Activated CD4-positive, alpha-beta T cell treated with anti-CD3 and anti-CD28 coated beads for 48 hours (primary cell): ENCODE measurements at places on chromosomes 5 and 9.

GRCh38 chr9:3436629-3437420 is 89.0 kb downstream of the RFX3 start:
- no peak for DNase-seq

DNA sequence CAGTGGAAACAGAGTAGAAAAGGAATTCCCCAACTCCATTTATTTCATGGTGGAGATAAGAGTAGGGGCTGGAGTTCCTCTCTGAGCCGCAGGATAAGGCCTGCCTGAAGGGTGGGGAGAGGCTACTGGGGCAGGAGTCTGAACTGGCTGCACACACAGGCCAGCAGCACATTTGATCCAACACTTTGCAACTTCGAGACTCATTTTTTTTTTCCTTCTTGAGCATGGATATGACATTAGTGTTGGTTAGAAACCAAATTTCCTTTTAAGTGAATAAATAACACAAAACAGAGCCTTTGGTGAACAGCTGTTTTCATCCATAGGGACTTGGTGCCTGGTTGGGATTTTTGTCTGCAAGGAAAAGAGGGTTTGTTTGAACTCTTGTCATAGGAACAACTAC is 76.6 kb downstream of the RALGPS1 start:
- DNase-seq, result no peak

DNA sequence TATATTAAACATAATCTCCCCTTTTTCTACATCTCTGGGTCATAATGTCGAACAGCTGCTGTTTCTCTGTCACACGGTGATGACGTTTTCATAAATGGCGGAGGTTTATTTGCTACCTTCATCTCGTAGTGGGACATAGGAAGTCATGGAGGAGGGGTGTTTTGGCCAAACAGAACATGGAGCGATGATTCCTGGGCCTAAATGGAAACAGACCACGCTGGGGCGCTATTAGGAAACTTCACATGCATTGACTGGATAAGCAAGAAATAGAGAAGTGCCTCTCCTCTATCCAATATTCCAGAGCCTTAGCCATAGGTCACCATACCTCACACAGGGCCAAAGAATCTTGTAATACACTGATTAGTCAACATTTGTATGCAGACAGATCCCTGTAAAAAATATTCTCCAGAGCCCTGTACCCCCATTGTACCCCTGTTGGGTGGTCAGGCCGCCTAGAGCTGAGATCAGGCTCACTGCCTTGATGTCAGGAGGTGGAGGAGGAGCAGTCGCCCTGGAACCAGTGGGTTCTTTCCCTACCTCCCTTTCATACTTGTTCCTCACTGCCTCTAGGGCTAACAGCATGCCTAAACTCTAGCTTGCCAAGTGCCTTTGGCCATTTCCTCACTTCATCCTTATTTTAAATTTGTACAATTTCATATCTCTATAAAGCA is 77.8 kb upstream of the SPIN1 start:
- no peak for DNase-seq

DNA sequence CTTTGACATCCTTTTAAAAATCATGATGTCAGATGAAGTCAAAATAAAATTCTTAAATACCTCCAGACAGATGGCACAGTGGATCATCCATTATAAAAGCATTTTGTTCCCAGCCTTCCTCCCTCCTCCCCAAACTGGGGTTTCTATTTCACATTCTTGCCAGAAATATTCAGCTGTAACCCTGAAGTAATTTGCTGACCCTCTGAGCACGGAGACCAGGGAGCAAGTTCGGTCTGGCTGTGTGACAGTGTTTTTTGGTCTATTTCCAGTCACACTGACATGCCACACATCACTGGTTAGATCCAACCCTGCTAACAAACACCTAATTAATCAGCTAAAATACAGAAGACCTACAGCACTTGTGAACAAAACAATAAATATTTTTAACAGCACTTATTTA is 126.2 kb upstream of the DMRT1 start:
- no peak for DNase-seq

DNA sequence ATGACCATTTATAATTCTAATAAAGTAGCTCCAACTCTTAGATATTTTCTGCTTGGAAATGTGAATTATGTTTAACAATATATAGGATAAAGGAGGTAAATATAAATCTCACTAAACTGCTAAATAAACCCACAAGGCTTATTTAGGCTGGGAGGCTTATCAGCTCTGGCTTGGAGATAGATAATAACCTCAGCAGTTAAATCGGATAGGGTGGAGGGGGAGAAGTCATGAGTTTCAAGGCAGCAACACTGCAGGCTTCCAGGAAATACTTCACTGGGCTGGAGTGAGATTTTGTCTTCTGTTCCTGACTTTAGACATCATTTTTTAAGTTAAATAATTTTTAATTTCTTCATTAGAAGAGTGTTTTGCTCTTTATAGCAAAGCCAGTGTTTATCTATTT is 80.0 kb upstream of the ITGA2 start:
- DNase-seq, result no peak

GRCh38 chr9:97788763-97789663 is 64.0 kb upstream of the FOXE1 start:
- DNase-seq, result no peak

GRCh38 chr5:67426961-67427849 is 230.6 kb upstream of the CD180 start:
- no peak for DNase-seq

GRCh38 chr5:77083088-77083487 is 4.0 kb downstream of the ZBED3 start:
- DNase-seq, result no peak

DNA sequence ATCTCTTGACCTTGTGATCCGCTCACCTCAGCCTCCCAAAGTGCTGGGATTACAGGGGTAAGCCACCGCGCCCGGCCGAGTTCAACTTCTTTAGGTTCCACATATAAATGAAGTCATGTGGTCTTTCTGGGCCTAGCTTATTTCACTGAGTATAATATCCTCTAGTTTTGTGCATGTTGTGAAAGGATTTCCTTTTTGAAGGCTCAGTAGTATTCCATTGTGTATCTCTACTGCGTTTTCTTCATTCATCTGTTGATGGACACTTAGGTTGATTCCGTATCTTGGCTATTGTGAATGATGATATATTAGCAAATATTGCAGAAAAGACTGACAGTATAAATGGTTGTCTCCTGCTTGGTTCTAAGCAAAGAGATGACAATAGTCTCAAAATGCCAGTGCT is 20.1 kb downstream of the ODF2 start:
- no peak for DNase-seq

DNA sequence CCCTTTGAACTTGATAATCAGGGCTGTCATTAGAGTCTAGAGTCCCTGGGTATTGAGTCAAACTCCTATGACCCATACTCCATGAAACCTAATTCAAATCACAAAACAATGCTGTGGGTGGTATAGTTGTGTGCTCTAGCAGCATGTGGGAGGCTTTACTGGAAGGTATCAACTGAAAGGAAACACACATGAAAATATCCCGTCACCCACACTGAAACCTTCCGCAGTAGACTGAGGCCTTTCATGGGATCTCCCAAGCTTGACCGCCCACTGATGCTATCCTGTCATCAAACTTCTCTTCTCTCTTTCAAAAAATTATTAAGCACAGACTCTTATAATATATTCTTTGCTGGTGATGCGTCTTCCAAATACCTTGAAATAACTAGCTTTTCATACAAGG is 569.1 kb upstream of the MEF2C start:
- DNase-seq, result no peak

- DNase-seq, result no peak
These were observed 131.0 kb upstream of the TARS1 start for GRCh38 chr5:33309536-33310345.

GRCh38 chr9:27453860-27454553 is 70.1 kb upstream of the IFNK start:
- no peak for DNase-seq

DNA sequence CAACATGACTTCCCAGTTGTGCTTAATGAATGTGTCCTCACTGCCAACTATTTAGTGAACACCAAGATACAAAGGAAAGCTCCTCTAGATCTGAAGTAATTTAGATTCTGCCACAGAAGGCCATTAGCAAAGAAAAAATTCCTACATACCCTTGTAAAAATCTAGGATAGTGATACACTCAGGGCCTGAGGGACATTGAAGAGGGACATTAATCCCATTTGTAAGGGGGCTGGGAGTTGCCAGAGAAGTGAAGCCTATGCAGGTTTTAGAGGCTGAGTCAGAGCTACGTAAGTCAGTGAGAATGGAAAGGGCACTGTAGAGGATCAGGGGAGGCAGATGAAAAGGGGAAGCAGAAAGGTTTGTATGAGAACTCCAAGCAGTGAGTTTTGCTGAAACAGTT is 286.9 kb upstream of the TARS1 start:
- DNase-seq, result no peak

DNA sequence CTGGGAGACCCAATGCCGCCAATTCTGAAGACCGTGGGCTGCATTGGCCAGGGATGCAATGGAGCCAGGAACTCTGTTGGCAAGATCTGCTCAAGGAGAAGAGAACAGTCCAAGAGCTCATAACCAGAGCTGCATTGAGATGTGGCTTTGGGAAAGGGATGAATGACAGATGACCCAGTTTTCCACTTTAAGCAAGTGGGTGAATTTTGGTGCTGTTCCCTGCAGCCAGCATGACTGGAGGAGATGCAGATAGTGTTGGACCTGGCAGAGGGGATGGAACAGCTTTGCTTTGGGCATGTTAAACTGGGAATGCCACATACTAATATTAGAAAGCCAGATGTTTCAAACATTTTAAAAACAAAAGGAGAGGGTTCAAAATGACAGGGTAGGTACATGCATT is 143.1 kb downstream of the FSTL4 start:
- DNase-seq, result no peak

DNA sequence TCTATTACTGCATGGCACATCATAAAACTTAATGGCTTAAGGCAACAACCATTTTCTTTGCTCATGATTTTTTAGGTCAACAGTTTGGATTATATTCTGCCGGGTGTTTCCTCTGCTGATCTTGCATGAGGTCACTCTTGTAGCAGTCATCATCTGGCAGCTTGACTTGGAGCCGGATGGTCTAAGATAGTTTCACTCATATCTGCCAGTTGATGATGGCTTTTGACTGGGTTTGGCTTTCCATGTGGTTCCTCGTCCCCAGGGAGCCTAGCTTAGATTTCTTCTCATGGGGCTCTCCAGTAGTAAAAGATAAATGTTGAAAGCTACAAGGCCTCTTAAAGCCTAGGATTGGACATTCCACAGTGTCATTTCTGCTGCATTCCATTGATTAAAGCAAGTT is 27.4 kb downstream of the LNPEP start:
- DNase-seq, result peak; percentile 31

GRCh38 chr5:77851176-77852067 is 75.3 kb upstream of the TBCA start:
- DNase-seq, result peak; percentile 22

DNA sequence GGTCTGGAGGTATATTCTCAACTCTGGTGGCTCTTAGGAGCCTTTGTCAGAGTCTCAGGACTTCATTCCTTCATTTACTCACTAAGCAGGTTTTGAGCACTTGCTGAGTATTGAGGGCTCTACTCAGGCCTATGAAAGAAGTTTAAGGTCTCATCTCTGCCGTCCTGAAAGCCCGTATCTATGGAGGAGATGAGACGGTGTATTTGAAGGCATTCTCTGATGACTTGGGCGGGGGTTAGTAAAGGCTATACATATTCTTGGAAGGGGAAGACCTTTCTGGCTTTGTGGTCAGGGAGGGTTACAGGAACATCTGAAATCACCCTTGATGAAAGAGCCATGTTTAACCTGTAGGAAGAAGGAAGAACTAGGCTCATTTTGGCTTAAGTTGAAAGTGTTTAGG is 21.9 kb downstream of the RASGRF2 start:
- DNase-seq, result no peak

DNA sequence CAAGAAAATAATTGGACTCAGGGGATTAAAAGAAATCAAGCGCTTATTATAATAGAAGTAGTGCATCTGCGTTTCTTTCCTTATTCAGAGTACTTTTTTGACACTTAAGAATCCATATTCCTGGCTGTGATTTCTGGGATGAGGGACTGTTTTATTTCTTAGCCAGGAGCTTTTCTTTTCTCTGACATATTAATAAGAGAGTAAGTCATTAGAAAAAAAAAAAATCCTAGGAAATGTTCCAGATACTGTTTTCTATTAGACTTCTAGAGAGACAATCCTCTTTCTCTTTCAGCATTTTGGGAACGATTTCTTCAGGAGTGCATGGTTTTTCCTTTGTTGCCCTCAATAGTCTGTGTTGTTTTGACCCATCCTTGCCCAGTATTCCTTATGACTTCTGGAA is 8.3 kb upstream of the ABCA1 start:
- DNase-seq, result no peak

DNA sequence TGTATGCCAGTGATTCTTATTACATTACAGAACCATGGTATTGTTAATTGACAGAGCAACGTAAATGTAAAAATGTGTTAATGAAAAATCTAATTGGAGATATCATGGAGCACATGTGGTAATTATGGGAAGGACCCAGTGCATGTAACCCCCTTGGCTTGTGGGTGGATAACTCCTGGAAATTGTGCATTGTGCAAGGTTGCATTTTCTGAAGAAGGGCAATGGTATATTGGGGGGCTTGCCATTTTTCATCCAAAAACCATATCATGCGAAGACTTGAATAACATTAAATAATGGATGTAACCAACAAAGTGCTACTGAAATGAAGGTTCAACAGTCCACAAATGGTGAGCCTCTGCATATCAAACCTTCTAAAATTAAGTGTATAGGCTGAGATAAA is 47.6 kb downstream of the BASP1 start:
- DNase-seq, result no peak

DNA sequence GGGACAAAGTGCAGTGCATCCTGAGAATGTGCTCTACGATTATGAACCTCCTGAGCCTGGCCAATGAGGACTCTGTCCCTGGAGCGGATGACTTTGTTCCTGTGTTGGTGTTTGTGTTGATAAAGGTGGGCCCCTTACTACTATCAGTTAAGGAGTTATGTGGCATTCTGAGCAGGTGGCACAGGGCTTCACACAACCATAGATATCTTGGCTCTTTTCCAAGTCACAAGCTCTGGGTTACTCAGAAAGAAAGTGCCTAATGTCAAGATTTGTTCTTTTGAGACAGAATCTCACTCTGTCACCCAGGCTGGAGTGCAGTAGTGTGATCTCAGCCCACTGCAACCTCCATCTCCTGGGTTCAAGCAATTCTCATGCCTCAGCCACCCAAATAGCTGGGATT is 99.0 kb downstream of the GAPVD1 start:
- no peak for DNase-seq

- no peak for DNase-seq
These were observed 47.8 kb downstream of the WDR41 start for GRCh38 chr5:77444356-77444755.

GRCh38 chr9:128340691-128341434 is 536 bp downstream of the SLC27A4 start:
- DNase-seq, result peak; percentile 29

GRCh38 chr9:121217609-121218292 is 16.1 kb upstream of the RAB14 start:
- no peak for DNase-seq

GRCh38 chr9:131999692-132000551 is 79.7 kb downstream of the MED27 start:
- no peak for DNase-seq

DNA sequence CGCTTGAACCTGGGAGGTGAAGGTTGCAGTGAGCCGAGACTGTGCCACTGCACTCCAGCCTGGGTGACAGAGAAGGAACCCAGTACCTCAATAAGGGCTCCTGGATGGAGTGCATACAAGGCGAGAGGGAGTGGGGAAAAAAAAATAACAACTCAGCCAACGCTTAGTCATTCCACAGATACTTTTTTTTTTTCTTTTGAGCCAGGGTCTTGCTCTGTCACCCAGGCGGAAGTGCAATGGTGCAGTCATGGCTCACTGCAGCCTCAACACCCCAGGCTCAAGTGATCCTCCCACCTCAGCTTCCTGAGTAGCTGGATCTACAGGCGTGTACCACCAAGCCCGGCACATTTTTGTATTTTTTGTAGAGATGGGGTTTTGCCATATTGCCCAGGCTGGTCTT is 59.5 kb upstream of the GGTA1 start:
- no peak for DNase-seq
